ENCODE measurements at places on chromosomes 3 and 15. TPM values are rescaled to one million over a fixed set of nuclear protein-coding genes. Genes with fewer than 3 reads are reported as not detected.

DNA sequence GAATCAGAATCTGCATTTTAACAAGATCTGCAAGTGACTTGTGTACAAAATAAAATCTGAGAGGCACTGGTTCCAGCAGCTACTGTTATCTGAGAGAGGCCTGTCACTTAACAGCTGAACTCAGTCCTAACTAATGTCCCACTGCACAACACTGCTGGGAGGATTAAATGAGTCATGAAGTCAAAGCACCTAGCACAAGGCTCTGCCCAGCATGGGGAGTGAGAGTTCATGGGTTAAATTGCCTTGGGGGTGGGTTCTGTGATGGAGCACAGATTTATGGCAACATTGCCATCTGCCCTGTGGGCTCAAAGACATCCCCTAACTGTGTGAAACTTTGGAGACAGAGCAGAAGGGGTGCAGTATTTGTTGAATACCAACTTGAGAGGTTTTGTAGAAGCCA lies 250.9 kb downstream of the PLCL2 start:
- DNase-seq, result no peak

- peak; percentile 49 for DNase-seq
Observed at GRCh38 chr15:69790632-69791031, 307.1 kb downstream of the TLE3 start.

- peak; percentile 39 for DNase-seq
Observed at GRCh38 chr3:181555681-181556080, 156.0 kb upstream of the SOX2 start.

GRCh38 chr15:94312946-94313345 lies 81.6 kb downstream of the MCTP2 start:
- DNase-seq, result no peak

The ARPIN gene
- 23.2 TPM for total RNA-seq

The EIF4E3 gene
- total RNA-seq, result 15.3 TPM

DNA sequence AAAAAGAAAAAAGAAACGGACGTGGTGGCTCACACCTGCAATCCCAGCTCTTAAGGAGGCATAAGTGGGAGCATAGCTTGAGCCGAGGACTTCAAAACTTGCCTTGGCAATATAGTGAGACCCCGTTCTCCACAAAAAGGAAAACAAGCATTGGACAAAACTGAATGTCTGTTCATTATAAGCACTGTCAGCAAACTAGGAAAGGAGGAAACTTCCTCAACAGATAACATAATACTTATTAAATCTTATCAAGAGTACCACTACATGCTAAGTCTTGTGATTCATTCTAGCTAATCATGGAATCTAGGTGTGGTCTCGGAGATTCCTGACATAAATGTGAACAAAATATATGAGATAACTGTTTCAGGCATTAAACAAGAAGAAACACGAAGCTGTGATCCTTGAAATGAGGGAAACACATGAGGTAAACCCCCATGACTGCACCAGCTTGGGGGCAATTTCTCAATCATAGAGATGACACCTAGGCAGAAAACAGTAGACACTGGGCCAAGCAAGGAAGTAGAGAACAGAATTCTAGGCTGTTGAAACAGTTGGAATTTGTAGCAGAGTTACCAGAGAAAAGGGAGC lies 33.3 kb downstream of the TRPM7 start:
- no peak for DNase-seq

DNA sequence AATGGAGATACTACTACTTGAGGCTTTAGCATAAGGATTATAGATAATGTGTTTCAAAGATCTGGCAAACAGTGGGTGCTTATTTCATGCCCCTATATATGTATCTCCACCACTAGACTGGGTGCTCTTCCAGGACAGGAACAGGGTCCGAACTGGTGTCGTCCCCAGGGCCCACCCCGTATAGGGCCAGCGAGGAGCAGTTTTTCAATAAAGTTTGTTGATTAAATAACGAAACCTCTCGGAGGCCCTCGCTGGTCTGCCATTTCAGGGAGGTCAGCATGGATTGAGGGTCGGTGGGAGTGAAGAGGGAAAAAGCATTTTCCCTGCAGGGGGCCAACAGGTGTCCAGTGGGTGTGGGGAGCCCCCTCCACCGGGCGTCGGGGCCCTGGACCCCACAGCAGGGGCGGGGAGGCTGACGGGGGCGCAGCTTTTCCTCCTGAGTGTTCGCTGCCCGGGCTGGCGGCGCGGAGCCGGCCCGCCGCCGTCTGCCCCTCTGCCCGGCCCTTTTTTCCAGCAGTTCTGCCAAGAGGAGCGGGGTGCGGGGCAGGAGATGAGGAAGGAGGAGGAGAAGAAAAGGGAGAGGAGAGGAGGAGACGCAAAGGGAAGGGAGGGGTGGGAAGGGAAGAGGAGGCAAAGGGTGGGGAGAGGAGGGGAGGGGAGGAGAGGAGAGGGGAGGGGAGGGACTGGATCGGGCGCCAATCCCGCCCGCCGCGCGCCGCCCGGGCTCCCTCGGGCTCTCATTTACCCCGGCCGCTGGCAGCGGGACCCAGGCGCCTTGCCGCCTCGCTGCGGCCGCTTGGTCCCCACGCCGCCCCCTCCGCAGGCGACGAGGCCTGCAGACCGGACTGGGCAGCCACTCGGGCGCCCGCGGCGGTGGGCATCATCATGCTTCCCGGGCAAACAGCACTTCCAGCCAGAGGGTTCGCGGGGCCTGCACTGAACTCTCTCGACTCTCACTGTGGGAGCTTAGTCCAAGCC lies 66.3 kb downstream of the ISG20 start:
- peak; percentile 79 for DNase-seq
